ENCODE measurements at places on chromosomes 2 and 18.

- no peak for DNase-seq
These were observed 10.2 kb downstream of the ALPG start for GRCh38 chr2:232416521-232417470.

- DNase-seq = no peak
These were observed 69.1 kb upstream of the TCF7L1 start for GRCh38 chr2:85063981-85064599.

DNA sequence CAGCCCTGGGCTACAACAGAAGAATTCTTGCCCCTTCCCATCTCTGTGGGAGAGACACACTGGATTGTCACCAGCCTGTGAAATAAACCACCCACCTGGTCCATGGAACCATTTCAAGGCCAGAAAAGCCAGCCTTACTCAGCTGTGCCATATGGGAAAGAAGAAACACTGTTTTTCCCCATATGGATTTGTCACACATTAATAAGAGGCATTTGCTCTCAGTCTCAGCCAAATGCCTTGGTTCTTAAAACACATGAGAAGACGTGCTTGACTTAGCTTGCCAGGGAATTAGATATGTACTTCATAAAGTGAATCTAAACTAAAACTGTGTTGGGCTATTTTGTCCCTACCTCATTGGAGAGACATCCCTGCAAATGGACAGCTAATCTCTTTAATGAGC, 308.6 kb upstream of the TNP1 start:
- DNase-seq = no peak

GRCh38 chr2:67514515-67514914, 117.4 kb downstream of the ETAA1 start:
- DNase-seq = no peak

DNA sequence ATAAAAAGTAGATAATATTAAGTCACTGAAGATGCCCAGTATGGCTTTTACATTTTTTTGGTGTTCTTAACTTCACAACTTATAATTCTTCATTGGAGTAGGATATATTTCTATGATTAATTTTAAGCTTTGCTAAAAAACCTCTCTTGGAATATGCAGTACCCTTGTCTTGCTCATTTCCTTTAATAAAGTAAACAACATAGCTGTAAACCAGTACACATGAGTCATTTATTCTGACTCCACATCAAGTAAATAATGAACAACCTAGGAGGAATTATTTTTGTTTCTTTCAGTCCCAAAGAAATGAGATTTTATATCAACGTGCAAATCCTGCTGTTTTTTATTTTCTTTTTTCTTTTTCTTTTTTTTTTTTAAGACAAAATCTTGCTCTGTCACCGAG, 869.1 kb downstream of the CNTNAP5 start:
- DNase-seq = no peak

DNA sequence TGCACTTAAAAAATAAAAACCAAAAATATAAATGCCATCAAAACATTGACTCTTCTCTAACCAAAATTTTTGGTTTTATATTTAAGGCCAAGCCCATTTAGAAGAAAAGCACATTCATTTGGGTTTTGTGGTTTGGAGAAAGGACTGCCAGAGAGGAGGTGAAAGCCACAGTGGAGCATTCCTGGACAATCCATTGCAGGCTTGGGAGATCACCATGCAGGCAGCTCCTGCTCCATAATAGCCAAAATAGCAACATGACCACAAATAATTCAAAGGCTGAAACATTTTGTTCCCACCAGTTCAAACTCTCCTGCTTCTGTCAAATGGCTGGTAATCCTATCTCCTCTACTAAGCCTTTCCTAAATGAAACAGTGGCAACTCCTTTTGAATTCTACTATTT, 73.5 kb downstream of the GALNT3 start:
- DNase-seq = no peak

- no peak for DNase-seq
These were observed 4.5 kb downstream of the TEX261 start for GRCh38 chr2:70990216-70990615.

GRCh38 chr18:21177822-21178221, 64.2 kb upstream of the GREB1L start:
- no peak for DNase-seq

GRCh38 chr2:29874745-29875144, 46.6 kb downstream of the ALK start:
- DNase-seq = no peak

- DNase-seq = no peak
These were observed 78.0 kb downstream of the BCL2L11 start for GRCh38 chr2:111198701-111199100.

DNA sequence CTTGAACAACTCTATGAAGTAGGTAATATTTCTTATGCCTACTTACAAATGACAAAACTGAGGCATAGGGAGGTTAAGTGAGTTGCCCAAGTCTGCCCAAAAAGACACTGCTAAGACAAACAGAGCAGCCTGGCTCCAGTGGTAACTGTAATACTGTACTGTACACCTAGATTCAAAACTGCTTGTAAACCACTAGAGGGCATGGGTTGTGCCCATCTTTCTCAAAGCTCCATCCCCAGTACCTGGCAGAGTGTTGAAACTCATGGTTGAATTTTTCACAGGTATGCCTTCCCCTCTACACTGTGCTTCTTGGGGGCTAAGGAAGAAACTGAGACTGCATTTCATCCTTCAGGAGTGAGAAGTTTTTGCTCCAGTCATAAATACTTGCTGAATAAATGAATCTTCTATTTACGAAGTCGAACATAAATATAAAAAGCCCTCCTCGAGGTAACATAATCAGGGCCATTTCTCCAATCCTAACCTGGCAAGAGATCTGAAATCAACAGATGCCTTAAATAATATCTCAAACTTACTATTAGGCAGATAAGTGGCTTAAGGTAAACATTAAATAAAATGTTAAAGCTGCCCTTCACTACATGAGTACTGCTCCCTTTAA, 2.0 kb downstream of the PPP4R1 start:
- peak; percentile 23 for DNase-seq

- no peak for DNase-seq
These were observed 50.5 kb downstream of the CXCR4 start for GRCh38 chr2:136067459-136067858.

DNA sequence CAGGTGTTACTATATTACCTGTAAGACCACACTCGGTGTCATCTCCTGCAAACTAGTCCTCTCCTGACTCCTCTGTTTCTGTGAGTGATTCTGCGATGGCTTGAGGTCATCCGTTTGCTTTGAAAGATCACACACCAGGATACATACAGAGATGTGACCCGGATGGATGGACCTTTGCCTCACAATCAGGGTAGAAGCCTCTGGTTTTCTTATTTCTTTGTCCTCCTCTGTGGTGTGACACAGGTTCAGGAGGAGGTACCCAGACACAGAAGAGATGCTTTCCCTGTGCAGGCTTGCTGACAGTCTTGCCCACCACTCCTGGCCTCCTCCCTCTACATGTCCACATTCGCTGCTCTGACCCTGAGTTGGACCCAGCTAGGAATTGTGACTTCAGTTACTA, 34.6 kb downstream of the PSD4 start:
- no peak for DNase-seq

DNA sequence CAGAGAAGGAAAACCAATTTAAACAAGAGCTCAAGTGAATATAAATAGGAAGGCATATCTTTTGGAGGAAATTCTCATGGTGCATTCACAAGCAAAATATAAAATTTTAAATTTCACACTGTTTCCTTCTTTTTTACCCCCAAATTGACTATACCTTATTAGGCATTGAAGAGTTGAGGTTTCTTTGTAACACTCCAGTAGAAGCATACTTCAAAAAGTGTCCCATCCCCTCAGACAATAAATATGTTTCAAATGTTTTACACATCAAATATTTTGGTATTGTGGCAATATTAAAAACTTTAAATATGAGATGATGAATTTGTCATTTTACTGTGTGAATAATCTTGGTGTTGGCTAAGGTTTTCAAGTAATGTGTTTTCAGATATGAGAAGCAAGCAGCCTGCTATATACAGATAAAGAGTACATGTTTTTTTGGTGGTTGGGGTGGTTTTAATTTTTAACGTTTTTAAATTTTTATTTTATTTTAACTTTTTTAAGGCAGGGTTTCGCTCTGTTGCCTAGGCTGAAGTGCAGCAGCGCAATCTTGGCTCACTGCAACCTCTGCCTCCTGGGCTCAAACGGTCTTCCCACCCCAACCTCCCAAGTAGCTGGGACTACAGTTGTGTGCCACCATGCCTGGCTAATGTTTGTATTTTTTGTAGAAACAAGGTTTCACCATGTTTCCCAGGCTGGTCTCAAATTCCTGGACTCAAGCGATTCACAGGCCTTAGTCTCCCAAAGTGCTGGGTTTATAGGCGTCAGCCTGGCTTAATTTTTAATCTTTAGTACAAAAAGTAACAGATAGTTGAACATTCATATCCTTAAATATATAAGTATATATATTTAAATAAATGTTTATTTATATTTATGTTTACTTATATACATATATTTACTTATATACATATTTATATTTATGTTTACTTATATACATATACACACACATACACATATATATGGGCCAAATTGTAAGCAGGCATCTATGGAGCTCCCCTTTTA, 36.5 kb upstream of the DLX1 start:
- DNase-seq = no peak

- DNase-seq = no peak
These were observed 63.5 kb downstream of the ANKRD44 start for GRCh38 chr2:197247083-197247482.

DNA sequence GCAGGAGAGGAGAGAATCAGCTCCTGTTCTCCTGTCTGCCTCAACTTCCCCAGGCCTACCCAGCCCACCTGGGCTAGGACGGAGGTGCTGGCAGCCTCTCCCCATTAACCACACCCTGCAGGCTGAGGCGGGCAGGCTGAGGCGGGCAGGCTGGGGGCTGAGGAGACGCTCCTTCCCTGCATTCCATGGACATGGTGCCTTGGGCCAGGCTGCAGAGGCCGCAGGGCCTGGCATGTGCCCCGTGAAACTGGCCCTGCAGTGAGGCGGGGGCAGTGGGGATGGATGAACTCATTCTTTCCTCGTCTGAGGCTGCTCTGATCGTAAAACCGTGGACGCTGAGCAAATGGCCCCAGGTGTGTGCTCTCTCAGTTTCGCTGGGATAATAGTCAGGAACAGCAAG, 84.7 kb upstream of the LAPTM4A start:
- DNase-seq = no peak

- DNase-seq = peak; percentile 18
These were observed 1.1 kb downstream of the MIB1 start for GRCh38 chr18:21741562-21742314.

DNA sequence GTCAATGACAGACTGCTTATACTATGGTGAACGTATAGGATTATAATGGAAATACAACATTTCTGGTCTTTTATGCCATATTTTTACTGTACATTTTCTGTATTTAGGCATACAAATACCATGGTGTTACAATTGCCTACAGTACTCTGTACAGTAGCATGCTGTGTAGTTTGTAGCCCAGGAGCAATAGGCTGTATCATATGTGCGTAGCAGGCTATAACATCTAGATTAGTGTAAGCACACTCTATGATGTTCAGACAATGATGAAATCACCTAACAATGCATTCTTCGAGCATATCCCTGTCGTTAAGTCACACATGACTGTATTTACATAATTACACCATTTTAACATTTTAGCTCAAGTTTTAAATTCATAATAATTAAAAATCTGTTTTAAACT, 556.6 kb upstream of the ZNF804A start:
- no peak for DNase-seq

- DNase-seq = no peak
These were observed 55.5 kb upstream of the PIK3C3 start for GRCh38 chr18:41899535-41899934.

GRCh38 chr2:146241023-146241422, 1603.8 kb upstream of the ACVR2A start:
- no peak for DNase-seq

DNA sequence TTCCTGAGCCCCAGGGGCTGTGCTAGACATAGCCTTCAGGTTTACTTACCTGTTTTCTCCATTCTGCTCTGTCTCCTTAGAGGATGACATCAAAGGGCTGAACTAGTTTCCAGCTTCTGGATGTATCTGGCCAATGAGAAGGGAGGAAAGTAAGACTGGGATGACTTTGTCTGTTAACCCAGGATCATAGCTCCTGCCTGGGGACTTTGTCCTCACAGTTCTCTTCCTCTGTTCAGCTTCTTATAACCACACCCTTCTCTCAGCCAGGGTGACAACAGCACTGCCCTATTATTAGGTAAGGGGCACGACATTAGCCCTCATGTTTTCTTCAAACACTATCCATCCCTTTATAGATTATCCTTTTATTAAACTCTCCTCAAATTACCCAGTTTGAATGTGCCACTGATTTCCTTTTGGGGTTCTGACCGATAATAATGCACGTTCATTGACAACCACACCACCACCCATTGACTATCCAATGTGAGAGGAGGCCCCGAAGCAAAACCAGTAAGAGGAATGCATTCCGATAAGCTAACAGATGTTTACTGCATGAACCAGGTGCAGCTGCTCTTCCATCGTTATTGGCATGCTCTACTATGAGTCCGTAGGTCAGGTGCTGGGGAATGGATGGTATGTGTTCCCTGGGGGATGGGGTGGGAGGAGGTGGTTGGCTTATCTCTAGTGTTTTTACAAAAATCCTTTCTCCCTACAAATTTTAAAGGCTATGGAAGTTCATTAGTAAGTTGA, 23.5 kb downstream of the TSN start:
- DNase-seq = no peak

GRCh38 chr2:10717628-10718027, 3.8 kb upstream of the ATP6V1C2 start:
- DNase-seq = no peak

- DNase-seq = no peak
These were observed 1411.6 kb upstream of the CDH2 start for GRCh38 chr18:29588446-29589100.

- DNase-seq = no peak
These were observed 201.2 kb downstream of the CBLN2 start for GRCh38 chr18:72342933-72343332.

GRCh38 chr2:135667045-135667444, 74.6 kb upstream of the UBXN4 start:
- DNase-seq = no peak
